RWPE1 (cell line): ENCODE measurements at places on chromosomes 12 and 14.

- DNase-seq, result no peak
Observed at GRCh38 chr12:102950107-102950949, 7.1 kb upstream of the ASCL1 start.

DNA sequence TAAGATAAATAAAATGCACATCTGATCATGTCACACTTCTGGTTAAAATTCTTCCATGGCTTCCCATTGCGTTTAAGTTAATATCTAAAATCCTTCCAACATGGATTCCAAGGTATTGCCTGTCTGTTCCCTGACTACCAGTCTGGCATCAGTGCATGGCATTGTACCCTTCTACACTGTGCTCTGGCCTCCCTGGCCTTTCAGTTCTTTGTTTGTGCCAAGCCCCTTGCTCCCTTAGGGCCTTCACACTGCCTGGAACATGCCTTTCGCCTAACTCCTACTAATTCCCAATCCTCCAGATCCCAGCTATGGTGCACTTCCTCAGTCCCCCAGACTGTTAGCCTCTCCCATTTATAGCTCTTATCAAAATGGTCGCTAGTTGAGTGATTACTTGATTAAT lies 6.3 kb downstream of the CIPC start:
- DNase-seq, result no peak

DNA sequence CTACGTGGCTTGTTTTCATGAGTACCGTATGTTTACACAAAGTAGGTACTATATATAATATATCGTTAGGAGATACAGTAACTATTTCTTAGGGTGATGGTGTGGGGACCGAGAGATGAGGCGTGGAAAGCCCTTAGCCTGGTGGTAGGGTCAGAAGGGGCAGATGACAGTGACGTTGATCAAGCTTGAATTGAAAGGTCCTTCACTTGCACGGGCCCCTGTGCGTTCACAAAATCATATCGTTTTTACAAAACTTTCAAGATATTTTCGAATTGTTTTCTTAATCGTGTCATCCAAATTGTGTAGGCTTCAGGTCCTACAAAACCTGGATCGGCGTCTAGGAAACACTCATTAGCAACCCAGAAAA lies 881 bp upstream of the SOS2 start:
- DNase-seq, result no peak

DNA sequence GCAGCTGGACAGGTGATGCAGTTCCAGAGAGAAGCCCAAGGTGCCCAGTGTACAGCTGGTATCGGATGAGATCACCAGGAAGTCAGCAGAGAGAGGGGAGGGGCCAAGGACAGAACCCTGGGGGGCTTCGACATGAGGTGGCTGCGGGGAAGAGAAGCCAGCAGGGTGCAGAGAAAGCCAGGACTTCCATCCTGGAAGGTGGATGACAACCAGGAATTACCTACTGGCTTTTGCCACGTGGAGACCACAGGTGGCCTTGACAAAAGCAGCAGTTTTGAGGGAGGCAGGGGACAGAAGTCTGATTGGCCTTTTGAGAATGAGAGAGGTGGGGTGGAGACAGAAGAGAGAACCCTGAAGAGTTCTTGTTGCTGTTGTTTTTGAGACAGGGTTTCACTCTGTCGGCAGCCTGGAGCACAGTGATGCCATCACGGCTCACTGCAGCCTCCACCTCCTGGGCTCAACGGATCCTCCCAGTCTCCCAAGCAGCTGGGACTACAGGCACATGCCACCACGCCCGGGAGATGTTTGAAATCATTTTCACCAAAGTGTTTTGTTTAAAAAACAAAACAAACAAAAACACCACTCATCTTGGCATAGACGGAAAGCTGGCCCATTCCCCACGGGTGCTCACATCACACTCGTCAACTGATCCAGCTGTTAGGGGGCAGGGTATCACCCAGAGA lies 35.2 kb downstream of the CDC42BPB start:
- no peak for DNase-seq

- no peak for DNase-seq
Observed at GRCh38 chr12:46553266-46553665, 180.7 kb upstream of the SLC38A2 start.

DNA sequence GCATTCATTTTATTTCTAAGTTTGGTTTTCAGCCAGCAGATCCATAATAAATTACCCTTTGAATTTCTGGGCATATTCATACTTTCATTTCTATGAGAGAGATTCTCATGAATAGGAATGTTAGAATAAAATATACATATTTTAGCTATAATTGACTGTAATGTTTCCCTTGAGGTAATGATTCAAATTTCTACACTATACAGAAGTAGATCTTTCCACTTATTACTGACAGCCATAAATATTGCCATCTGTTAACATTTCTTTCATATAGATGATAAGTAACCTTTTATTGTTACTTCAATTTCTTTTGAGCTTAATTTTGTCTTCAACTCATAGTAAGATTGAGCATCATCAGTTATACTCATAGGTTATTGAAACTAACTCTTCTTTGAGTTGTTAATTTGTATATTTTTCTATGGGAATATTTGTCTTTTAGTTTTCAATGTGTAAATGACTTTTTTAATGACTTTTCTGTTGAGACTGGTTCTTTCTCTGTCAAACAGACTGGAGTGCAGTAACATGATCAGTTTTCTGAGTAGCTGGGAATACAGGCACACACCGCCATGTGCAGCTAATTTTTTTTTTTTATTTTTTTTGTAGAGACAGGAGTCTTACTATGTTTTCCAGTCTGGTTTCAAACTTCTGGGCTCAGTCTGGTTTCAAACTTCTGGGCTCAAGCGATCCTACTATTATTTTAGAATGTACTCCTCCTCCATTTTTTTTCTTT lies 991.6 kb downstream of the SLC6A15 start:
- DNase-seq, result no peak

DNA sequence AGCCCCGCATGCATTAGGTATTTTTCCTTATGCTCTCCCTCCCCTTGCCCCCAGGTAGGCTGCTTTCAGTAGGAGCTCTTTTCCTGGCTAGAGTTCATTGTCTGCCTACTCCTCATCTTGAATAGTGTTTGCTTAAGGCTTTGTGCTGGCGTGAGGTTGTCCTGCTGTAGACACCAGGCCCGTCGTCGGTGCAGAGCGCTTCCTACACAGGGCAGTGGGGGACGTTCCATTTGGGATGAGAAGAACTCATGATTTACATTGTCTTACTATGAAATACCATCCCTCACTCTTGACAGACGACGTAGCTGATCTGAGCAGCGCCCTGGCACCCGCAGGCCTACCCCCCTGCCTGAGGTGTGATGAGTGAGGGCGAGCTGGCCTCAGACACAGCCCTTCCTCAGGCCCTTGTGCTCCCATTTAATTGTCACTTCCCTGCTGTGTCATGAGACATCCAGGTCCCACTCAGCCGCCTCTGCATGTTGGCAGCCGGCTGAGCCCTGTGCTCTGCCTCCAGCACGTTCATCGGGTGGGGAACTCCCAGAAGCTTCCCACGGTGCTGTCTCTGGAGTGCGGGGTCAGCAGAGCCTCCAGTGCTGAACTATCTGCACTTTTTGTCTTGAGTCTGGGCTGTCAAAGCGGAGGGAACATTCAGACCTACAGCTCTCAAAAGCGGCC lies 76.0 kb downstream of the WDR20 start:
- DNase-seq, result no peak

GRCh38 chr12:71947645-71948105 lies 9.0 kb downstream of the TPH2 start:
- DNase-seq, result peak; percentile 50

DNA sequence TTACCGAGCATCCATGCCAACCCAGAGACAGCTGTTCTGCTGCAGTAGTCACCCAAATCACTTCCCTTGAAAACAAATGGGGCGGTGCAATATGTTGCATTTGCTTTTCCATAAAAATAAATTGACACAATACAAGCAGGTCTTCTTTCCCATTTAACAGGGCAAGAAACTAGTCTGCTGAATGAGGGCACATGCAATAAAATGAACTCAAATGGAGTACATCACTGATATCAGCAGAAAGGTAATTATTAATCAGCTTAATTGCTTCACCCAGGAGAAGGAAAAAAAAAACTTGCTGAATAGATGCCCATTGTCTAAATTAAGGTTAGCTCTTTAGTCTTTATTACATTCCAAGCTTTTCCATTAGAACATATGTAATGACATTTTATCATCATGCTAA lies 175.1 kb upstream of the GZMB start:
- no peak for DNase-seq

GRCh38 chr14:33917661-33918060 lies 33.2 kb downstream of the EGLN3 start:
- DNase-seq, result no peak

DNA sequence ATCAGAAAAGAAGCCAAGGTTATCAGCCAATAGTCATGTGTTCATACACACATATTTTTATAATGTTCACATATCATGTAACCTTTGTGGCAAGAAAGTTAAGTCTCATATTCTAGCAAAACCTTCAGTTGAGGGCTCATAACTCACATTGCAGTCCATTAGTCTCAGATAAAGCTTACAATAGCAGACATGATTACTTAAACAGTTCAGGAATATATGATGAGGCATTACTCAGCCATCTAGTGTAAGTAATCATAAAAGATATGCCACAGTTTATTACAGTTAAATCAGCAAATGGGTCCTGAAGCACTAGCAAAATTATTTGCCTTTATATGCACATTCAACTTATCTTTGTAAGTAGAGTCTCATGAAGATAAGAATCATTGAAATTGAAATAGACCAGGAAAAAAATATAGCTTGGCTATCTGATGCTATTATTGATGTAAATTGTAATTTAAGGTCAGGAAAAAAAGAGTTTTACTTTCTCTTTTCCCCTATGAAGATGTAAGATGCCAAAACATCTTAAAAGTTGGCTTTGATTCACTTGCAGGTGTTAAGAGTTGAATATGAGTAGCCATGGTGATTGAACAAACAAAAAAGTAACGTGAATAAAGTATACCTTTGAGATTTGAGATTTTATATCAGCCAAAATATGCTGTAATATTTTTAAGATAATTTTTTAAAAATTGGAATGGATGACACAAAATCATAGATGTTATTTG lies 537.0 kb downstream of the SLC6A15 start:
- DNase-seq, result no peak

GRCh38 chr14:66114071-66114470 lies 372.1 kb upstream of the CCDC196 start:
- no peak for DNase-seq
